ENCODE measurements at places on chromosomes 16 and 17.
A peak's percentile ranks its signal among the peaks of the same experiment; 100 is the strongest.

GRCh38 chr16:12436201-12436657 lies 367.5 kb downstream of the CPPED1 start:
- no peak for DNase-seq

DNA sequence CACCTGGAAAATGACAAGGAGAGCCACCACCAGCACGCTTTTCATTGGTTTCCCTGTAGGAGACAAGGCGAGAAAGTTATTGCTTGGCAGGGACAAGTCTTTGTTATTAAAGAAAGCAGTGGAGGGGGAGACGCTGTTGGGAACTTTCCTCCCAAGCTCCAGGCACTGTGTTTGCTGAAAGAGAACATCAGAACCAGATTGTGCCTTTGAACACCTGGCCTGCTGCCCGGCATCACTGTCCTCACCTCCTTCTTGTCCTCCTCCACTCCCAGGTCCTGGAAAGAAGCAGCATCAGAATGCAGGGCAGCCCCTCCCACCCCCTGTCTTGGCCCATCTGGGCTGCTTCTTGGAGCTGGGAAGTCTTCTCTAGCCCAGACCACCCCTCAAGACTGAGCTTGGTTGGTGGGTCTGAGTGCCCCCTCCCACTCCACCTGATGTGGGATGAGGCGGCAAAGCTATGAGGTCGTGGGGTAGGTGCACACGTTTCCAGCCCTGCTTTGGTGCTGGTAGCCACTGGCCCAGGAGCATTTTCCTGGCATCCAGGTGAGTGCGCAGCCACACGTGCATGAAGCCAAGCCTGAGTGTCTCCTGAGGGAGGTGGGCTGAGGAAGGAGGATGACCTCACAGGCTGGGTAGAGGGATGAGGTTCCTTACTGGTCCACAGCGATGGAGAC lies 6.2 kb downstream of the CCR7 start:
- no peak for DNase-seq

- no peak for DNase-seq
Observed at GRCh38 chr16:46850619-46851555, 19.9 kb upstream of the C16orf87 start.

- no peak for DNase-seq
Observed at GRCh38 chr17:71339206-71339605, 781.6 kb upstream of the SOX9 start.

DNA sequence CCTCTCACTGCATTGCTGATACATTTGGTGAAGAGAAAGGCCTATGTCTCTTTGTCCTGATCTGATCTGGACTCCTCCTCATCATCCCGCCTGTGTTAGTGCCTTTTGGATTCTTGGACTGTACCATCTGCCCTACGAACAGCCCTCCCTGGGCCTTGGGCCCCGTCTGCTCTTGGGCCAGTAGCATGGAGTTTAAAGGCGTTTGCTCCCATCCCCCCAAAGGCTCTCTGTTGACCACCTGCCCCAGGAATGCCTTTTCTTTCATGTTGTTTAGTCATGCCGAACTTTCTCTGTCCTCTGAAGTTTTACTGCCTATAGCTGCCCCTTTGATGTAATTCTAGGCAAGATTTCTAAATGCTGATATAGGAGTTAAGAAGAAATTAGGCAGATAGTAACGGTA lies 30.9 kb upstream of the MEAK7 start:
- peak; percentile 4 for DNase-seq

- DNase-seq = no peak
Observed at GRCh38 chr17:78040440-78041385, 82.2 kb downstream of the TNRC6C start.

DNA sequence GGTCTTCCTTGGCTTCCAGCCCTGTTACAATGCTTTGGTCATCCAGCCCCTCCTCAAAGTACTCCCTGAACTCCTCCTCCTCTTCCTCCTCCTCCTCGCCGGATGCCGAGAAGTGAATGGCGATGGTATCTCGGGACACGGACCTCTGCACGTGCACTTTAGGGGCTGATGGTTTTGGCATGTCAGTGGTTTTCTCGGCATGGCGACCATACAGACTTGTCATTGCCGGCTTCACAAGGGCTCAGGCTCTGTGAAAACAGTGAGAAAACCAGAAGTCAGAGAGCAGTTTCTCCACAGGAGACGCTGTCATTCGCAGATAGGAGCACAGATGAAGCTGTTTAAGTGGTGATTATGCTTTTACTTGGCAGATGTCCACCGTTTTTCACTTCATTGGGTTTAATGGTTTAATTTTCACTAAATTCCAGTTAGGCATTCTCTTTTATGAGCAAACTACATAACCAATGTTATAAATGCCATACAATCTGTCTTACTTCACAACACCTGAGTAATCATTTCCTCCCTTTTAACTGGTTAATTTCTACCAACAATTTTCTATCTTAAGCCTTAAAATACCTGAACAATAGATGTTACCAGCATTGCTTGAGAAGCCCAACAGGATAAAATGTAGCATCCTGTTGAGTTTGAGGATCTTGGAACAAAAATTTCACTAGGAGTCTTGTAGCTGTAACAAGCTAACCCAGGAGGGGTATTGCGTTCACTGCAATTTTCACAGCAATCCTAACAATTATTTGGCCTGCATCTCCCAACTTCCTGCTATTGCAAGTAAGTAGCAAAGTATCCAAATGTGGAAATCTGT lies 48.9 kb downstream of the TEX2 start:
- DNase-seq = peak; percentile 92

GRCh38 chr17:63698381-63698885 lies 1.5 kb downstream of the LIMD2 start:
- no peak for DNase-seq

DNA sequence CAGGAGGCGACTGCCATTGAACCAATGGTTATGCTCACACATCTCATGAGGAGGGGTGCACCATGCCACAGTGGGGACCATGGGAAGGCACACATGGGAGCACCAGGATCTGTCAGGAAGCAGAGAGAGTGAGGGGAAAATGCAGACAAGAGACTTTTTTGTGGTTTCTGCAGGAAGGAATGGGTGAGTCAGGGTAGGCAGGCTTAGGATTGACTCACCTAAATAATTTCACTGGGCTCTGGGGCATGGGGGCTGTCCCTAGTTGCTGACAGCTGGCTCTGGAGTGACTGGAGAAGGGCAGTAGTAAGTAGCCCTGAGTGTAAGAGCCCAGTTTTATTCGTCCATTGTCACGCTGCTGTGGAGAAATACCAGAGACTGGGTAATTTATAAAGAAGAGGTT lies 202.4 kb downstream of the AXIN2 start:
- peak; percentile 87 for DNase-seq

GRCh38 chr17:32565401-32565800 lies 78.6 kb downstream of the CDK5R1 start:
- no peak for DNase-seq

DNA sequence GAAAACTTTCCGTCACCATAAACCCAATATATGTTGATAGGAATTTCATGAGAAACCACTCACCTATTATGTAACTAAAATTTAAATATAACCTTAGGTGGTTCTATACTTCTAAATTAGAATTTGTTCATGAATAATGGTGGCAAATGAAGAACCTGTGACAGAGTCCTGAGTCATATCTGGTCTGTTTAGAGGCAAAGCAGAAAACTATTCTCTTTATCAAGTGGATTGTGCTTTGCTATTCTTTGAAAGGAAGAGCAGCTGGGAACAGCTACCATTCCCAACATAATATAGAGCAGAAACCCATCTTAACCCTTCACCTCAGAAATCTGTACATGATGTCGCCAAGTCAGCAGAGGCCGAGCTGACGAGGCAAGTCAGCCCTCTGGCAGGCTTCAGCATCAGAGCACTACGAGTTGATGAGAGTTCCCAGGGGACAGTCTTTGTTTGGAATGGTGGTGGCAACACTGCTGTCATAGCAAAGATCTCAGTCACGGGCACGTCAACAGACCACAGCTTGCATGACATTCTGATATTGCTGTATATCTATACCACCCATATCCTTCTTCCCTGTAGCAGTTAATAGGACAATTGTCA lies 631.9 kb upstream of the CA10 start:
- DNase-seq = no peak

DNA sequence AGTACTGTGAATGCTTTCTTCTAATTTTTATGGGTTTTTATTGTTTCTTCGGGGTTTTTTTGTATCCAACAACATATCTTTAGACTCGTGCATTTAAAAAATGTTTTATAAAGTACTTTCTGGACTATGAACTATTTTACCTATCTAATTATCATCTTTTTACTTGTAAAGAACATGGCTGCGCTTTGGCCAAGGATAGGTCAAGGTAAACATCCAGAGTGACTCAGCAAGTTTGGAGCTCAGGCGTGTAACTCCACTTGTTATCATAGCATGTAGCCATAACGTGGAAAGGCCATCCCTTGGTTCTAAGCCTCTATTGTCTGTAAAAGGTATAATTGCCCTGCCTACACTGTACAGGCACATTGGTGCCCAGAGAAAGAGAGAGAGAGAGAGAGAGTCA lies 818.0 kb upstream of the GOT2 start:
- no peak for DNase-seq

DNA sequence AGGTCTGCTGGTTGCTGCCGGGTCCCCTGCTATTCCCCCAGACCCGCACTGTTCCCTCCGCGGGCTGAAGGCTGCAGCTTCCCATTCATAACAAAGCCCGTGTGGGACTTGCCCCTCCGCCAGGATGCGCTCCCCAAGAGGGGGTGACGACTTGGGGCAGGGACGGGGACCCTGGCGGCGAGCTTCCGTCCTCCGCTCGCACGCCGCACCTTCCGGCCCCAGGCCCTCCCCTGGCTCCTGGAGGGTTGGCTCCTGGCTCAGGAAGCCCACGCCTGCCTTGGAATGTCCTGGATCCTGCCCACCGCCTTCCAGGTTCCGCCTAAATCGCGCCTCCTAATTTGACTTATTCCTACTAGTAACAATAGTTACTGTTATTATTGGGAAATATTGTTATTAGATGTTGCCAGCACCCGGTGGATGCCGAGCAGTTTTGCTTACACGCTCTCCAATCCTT lies 1.1 kb upstream of the TFAP4 start:
- DNase-seq = peak; percentile 7

- peak; percentile 56 for DNase-seq
Observed at GRCh38 chr16:711548-712320, 3.2 kb upstream of the METRN start.

DNA sequence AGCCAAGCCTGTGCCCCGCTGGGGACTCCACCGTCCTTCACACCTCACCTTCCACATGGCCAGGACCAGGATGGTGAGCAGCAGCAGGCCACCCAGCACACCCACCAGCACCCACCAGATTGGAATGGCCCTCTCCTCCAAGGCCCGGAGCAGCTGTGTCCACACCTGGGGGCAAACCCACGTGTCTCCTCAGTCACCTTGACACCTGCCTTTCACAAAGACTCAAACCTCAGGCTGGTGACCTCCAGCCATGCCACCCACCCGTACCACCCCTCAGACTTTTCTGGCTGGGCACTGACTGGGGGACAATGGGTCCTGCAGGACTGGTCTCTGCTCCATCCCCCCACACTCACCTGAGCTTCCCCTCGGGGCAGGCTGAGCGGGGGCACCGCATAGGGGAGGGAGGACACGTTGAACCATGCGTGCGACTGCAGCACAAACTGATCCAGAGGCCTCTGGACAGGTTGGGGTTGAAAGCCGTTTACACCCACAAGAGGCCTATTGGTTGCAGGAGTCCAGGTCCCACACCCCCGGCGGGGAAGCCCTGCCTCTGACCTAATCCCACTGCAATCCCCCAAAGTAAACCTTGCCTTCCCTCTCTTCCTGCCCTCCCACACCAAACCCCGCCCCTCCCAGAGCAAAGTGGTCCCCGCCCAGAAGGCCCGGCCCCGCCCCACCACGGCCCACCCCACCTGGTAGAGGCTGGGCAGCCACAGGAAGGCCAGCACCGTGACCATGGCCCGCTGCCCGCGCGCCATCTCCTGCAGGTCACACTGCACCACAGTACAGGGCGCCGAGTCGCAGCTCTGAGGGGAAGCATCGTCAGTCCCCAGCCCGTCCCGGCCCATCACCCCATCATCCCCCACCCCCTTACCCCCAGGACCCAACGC lies 10.9 kb upstream of the FAM171A2 start:
- no peak for DNase-seq

DNA sequence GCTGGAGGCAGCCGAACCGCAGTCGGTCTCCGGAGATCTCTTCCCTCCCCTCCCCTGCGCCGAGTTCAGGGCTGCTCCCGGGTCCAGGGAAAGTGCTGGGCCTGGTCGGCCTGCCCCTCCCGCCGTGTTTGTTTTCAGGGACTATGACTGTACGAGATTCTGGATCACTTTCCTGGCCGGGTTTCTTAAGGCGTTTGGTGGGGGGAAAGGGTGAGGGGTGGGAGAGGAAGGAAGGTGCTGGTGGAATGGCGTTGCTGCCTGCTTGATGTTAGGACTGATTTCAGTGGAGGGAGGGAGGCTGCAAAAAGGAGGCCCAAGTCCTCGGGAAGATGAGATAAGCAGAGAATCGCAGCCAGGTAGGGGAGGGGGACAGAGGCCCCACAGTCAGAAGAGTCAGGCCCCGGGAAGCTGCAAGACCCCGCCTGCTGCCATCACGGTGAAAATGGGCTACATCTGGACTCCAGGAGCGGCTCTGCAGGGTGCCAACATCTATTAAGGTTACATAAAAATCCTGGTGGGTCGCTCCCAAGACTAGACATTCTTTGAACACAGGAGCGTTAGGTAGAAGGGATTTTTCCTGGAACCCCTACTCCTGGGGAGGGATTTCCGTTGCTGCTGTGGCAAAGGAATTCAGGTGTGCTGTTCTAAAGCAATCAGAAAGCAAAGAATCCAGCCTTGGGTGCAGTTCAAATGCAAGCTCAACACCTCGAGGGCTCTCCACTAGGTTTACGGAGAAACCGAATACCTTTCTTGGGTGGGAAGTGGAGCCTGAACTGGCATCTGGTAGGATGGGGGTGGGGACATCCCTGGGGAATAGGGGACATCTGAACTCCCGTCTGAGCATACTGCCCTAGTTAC lies 1.2 kb downstream of the ARHGAP44 start:
- DNase-seq = no peak

DNA sequence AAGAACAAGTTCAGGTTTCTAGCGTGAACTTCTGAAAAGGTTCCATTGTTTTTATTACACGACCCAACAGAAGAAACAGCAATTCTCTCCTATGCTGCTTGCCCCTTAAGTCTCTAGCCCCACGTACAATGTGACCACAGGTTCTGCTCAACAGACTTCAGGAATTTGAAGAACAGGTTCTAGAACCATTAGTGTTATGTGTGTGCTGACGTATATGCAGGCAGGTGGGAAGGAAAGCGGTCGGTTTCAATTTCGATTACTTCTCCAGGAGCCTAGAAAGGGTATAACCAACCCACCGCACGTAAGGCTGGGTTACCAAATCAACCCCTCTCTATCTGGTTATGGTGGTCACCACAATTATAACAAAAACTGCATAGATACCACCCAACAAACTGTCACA lies 39.4 kb downstream of the XPO6 start:
- DNase-seq = no peak

GRCh38 chr16:3538222-3538621 lies 37.4 kb downstream of the CLUAP1 start:
- no peak for DNase-seq

- DNase-seq = no peak
Observed at GRCh38 chr17:39113871-39114270, 37.6 kb downstream of the PLXDC1 start.

DNA sequence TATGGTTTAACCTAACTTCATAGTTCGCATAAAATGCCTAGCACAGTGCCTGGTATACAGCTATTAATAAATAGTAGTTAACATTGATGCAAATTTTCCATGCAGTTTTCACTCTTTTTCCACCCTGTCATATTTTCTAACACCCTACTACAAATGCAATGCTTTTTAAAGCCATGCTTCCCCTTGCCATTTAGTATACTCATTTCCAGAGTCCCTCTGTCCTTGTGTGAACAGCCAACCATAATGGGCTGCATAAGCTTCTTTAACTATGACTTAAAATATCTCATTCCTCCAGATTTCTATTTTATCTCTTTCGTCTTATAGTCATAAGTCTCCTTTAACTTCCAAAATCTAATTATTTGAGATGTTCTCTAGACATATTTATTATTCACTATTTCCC lies 284.1 kb downstream of the GRIN2A start:
- no peak for DNase-seq
